ENCODE measurements at places on chromosomes 7 and 10.

- DNase-seq, result no peak
These were observed 6.6 kb downstream of the PDIA4 start for GRCh38 chr7:149021725-149022062.

DNA sequence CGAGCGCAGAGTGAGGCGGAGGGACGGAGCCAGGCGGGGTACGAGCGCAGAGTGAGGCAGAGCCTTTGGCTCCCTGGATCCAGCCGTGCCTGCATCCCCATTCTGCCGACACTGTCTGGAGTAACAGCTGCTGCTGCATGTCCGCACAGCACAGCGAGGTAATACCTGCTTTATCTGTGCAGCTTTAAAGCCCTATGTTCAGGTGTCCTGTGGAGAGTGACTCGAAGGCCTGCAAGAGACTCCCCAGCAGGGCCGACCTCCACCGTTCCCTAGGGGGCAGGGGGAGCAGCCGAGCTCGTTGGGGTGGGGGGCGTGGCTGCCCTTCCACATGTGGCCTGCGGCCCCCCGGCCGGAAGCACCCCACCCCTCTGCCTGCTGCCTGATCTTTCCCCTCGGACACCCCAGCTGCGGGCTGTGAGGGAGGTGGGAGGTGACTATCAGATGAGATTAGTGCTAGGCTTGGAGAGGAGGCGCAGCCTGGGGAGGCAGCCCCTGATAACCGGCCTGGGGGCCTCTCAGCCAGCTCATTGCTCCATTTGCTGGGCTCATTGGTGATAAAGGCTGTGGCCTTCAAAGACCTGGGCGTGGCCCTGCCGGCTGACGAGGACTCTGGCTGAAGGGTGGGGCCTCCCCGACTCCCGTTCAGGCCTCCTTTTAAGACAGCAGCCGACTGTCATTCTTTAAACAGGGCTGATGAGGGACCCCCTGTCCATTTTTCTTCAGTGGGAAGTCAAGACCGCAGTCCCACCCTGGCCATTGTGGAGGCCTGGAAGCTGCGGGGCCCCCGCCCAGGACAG, 8.0 kb downstream of the VENTX start:
- DNase-seq, result no peak

GRCh38 chr7:77811516-77812289, 13.1 kb downstream of the PHTF2 start:
- DNase-seq, result no peak

DNA sequence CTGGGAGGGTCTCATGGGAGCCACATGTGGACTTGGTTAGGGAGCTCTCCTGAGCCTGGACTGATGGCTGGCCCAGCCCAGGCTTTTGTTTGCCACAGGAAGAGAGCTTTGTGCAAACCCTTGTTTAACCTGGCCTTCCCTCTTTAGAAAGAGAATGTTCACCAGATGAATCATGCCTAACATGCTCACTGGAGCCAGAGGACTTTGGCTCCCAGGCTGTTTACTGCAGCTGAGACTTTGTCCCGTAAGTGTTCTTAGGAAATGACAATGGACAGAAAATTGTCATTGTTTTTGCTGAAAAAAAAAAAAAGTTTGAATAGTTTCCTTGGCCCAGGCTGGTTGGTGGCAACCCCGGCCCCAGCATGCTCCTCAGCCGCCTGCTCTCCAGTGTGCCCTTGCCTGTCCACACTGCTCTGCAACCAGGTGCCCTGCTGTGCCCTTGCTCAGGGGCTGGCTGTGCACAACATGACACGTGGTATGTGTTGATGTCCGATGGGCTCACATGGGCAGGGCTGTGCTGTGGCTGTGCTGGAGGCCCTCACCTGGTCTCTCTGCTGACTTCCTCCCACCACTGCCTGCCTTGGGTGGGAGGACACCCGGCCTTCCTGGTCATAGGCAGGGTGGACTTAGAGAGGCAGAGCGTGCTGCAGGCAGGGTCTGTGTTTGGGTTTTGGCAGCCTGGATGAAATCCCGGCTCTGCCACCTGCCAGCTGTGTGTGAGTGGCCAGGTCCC, 215.3 kb upstream of the ZNF32 start:
- no peak for DNase-seq

GRCh38 chr10:14757986-14758385, 16.7 kb downstream of the FAM107B start:
- DNase-seq, result no peak

GRCh38 chr10:74991435-74991834, 120.0 kb upstream of the SAMD8 start:
- DNase-seq, result no peak

- DNase-seq, result no peak
These were observed 43.7 kb downstream of the CH25H start for GRCh38 chr10:89163265-89163995.

- DNase-seq, result no peak
These were observed 56.3 kb downstream of the LRMDA start for GRCh38 chr10:75487755-75488125.

DNA sequence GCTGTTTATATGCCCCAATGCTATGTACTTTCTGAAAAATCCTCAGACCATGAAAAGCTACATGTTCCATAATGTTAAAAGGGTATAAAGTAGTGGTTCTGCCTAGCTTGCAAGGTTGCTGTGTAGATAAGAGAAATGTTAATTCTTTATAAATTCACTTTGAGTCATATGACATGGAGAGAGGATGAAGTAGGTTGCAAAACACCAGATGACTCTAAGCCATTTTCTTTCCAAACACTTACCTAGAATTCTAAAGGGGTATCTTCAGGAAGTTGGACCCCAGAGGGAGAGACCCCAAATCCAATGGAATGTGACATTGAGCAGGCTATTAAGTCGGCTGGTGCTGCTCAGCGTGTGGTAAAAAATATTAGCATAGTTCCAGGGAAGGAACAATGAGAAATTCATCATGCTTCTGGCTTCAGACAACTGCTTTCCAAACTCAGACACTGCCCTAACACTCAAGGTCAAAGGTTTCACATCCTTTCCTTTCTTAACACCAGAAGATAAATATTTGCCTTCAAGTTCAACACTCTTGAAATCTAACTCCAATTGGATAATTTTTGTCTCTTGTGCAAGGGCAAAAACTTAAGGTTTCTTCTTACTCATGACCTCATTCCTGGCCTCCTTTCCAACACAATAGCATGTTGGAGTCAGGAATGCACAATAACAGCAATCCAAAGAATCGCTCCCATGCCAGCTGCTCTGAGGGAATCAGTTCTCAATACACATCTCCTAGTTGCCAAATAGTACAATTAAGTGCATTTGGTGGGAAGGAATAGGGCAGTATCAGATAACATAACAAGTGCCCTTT, 100.7 kb upstream of the AFAP1L2 start:
- no peak for DNase-seq

DNA sequence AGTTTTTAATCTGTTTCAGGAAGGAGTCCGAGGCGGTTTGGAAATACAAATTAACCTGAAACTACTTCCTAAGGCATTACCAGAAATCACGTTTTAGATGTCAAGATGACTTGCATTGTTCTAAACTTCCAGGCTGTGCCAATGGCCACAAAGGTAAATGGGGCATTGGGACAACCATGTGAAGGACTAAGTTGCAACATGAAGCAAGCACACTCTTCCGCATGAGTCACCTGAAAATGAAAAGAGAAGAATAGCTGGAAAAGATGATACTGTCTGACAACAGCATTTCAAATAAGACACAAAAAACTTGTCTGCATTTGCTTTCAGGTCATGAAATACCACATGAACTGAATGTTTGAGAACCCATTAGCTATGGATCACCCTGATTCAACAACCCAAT, 262.1 kb downstream of the AHR start:
- no peak for DNase-seq

GRCh38 chr7:130910949-130911944, 177.2 kb upstream of the KLF14 start:
- DNase-seq, result no peak

DNA sequence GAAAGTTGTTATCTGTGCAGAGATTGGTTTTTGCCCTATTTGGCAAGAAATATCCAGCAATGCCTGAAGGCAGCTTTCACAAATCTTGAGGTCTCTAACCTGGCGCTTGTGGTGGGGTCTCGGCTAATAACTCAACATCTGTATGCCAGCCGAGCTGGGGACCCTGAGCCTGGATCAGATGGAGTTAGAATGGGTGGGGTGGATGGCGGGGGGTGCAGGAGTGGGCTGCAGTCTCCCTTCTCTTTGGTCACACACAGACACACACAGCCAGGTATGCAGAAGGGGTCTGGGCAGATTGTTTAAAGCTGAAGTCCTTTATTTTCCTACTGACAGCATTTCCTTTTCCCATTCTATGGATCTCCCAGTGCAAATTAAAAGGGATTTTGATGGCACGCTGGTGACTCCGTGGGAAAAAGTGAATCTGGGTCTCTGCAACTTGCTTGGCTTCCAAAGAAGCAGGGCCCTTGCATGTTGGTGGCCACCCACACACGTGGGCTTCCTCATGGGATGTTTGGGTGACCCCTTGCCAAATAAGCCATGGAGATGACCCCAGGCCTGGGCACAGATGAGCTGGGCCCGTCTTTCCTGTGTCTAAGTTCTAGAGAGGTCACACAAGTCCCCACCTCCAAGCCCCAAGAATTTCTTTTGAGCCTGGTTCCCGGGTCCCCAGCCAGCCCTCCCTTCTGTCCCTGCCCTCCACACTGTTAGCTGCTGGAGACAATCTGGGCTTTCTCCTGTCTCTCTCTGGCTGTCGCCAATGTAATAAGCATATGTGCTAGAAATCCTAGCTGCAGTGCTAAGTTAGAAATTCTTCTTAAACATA, 39.9 kb upstream of the EMX2 start:
- no peak for DNase-seq

DNA sequence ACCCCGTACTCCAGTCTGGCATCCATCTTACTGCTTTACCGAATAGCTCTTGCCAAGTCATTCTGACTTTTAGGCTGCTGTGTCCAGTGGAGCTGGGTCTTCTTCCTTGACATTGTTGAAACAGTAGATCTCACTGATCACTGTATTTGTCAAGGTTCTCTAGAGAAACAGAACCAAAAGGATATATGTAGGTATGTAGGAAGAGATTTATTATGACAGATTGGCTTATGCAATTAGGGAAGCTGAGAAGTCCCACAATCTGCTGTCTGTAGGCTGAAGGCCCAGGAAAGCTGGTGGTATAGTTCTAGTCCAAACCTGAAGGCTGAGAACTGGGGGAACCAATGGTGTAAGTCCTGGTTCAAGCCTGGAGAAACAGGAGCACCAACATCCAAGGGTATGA, 12.1 kb upstream of the PRRT4 start:
- no peak for DNase-seq

DNA sequence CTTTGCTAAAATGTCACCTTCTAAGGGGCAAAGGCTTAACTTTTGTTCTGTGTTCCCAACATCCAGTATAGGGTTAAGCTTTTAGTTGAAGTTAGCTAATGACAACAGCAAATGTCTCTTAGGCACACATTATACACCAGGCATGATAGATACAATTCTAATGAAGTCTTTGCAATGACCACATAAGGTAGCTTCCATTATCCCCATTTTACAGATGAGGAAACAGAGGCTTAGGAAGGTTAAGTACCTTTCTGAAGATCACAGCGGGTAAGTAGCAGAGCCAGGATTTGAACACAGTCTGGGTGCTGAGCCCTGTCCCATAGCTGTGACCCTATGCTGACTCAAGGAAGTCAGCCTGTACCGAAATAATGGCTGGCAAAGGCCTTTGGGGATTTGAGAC, 1.9 kb downstream of the BUD31 start:
- no peak for DNase-seq

DNA sequence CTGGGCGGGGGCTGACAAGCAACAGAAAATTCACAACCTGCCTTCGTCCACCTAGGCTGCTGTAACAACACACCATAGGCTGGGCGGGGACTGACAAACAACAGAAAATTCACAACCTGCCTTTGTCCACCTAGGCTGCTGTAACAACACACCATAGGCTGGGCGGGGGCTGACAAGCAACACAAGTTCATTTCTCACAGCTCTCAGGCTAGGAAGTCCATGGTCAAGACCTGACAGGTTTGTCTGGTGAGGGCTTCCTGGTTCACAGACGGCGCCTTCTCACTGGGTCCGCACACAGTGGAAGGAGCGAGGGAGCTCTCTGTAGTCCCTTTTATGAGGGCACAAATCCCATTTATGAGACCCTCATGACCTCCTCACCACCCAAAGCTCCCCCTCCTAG, 52.2 kb downstream of the DIP2C start:
- no peak for DNase-seq

- DNase-seq, result no peak
These were observed 16.2 kb downstream of the CAMK2G start for GRCh38 chr10:73858013-73858708.

- no peak for DNase-seq
These were observed 351.2 kb downstream of the GFRA1 start for GRCh38 chr10:115921795-115922194.

DNA sequence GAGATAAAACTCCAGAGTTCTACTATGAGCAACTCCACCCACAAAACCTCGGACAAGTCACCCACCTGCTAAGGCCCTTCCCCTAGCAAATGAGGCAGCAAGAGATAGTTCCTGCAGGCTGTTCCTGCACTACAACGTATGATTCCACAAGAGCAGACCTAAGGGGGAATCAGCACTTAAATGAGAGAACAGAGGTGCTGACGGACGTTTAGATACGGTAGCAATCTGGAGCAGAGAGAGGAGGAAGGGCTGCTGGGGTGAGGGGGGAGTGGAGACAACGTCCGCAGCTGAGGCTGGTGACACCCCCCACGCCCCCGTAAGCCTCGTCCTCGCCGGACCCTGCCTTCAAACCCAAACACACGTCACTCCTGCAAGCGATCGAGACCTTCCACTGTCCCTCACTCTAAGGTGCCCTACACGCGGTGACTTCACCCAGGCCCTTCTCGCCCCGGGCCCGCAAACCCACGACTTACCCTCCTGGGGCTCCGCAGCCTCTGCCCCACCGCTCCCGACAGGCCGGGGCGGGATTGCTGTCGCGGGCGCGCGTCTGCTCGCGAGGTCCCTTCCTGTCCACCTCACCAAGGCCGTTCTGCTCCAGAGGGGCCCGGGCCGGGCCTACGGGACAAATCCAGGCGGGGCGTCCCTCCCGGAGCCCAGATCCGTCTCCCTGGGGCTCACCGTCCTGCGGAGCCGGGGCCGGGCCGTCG, 635 bp downstream of the ZNF12 start:
- no peak for DNase-seq

GRCh38 chr7:27269455-27269854, 26.9 kb downstream of the EVX1 start:
- no peak for DNase-seq

DNA sequence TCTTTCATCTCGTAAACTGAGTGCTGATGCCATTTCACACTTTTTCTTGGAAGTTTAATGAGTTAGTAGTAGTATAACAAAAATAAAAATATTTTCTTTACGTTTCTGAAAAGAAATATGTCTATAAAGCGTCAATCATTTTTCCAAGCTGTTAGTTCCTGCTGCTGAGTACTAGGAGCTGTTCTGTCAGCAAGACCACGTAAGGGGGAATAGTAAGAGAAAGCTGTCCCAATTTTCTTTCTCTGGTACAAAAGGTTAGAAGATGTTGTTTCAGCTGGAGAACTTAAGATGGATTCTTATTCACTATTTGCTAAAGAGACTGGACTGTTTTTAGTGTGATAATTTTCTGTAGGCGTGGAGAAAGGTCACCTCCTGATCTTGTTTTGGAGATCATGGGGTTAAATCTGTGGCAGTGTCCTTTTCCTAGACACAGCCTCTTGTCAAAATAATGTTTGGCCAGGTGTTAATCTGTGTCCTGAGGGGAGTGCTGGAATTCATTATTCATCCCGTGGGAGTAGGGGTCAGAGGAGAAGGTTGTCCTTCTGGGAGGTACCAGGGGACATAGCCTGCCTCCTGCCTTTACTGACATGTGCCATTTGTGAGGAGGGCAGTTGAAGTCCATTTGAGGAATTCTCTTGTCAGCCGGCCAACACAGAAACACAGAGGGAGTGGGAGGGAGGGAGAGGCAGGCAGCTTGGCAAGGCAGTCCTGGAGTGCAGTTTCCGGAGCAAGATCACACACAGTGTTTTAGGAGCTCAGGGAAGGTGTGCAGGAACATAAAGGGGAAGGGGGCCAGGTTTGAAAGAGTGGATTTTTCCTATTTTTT, 368.7 kb downstream of the AUTS2 start:
- DNase-seq, result no peak

All from activated T-helper 1 cell treated with anti-CD3 and anti-CD28 coated beads, Interleukin-2, amount 50 U/mL, for 16 hours (primary cell).